ENCODE measurements at places on chromosomes 5 and 9.

- no peak for DNase-seq
Observed at GRCh38 chr9:107866711-107867311, 377.2 kb upstream of the KLF4 start.

DNA sequence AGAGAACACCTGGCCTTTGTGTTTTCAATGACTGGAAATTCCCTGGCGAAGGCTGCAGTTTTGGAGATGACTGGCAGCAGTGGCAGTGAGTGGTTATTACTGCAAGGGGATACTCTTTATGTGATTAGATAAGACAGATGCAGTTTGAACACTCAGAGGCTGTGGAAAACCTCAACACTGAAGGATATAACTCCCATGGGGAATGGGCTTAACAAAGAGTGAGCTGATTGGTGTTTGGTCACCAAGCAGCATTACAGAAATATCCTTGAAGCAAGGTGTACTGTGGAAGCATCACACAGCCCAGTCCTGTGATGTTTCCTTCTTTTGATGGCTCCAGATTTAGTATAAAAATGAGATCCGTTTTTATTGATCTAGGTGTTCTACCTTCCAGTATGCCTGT lies 490.7 kb upstream of the PTPRD start:
- DNase-seq: no peak

- DNase-seq: no peak
Observed at GRCh38 chr5:141508798-141509611, 20.1 kb downstream of the PCDHGC5 start.

GRCh38 chr9:127612939-127613582 lies 984 bp downstream of the STXBP1 start:
- DNase-seq: peak; percentile 27

DNA sequence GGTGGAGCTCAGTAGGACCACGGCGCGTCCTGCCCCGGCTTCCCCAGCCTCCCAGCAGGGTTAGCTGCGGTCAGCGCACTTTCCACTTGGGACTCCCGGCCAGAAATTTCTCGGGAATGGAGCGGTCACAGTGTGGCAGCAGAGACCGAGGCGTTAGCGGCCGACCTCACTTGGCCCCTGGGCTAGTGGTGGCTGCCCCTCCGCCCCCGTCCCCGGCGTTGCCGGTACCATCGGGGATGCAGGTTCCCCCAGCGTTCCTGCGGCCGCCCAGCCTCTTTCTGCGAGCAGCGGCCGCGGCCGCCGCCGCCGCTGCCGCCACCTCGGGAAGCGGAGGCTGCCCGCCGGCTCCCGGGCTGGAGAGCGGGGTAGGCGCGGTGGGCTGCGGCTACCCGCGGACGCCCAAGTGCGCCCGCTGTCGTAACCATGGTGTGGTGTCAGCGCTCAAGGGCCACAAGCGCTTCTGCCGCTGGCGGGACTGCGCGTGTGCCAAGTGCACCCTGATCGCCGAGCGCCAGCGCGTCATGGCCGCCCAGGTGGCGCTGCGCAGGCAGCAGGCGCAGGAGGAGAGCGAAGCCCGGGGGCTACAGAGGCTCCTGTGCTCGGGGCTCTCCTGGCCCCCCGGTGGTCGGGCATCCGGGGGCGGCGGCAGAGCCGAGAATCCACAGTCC lies 460 bp downstream of the DMRTA1 start:
- no peak for DNase-seq

DNA sequence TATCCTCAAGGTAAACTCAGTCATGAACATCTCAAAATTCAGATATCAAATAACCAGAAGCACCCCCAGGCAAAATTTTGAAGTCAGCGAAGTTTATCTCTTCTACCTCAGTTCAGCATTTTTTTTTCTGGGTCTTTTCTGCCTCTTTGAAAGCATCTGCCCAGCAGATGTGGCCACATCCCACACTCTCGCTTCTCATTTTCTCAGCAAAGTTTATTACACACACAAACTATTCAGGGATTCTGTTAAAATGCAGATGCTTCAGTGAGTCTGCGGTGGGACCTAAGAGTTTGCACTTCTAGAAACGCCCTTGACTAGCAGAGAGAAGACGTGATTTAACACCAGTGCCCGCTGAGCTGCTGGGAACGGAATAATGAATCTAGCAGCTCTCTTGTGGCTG lies 19.3 kb downstream of the RASEF start:
- no peak for DNase-seq

GRCh38 chr5:81420039-81420667 lies 26.2 kb upstream of the ACOT12 start:
- no peak for DNase-seq
